Cardiac muscle cell (in vitro differentiated cells and primary cell): ENCODE measurements at places on chromosomes 7 and 10.

GRCh38 chr7:56081626-56082340 is 11.0 kb downstream of the PHKG1 start:
- no peaks in the 10 kb centered on the region for H3K27me3 ChIP-seq
- H3K4me3 ChIP-seq: no peak overlapping the region
- no peak for DNase-seq
- H3K27ac ChIP-seq: no peak overlapping the region

DNA sequence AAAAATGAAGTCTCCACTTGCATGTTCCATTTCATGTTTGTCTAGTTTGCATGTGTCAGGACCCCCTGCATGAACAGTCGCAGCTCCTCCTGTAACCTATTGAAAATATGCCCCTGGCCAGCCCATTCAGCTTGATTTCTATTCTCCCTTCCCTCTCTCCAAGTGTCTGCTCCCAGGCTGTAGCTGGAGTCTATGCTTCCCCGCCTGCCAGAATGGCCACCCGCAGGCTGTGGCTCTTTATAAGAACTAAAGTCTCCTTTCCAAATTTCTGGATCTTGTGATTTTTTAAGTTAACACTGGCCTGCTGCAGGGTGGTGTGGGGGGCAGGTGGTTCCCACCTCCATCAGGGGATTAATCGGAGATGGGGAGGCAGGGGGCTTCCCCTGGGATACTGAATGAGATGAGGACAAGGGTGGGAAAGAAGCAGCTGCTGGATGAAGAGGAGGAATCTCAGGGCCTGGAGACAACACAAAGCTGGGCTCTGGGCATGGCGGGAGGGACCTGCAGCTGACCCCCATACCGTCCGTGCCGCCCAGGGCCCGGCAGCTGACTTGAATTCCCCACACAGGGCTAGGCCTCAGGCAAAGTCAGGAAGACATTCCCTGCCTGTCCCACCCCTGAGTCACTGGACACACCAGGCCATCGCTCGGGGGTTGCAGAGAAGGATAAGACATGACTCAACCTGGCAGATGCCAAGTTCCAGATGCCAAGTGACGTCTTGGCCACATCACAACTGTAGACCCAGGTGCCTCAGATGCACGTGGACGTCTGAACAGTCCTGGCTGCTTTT is 399.5 kb upstream of the FOXK1 start:
- DNase-seq: no peak
- no peaks in the 10 kb centered on the region for H3K36me3 ChIP-seq
- H3K4me1 ChIP-seq: no peaks in the 10 kb centered on the region
- no peak overlapping the region for H3K4me3 ChIP-seq
- no peaks in the 10 kb centered on the region for H3K27me3 ChIP-seq

GRCh38 chr7:101138213-101138870 is 11.4 kb downstream of the SERPINE1 start:
- no peak overlapping the region for H3K27ac ChIP-seq
- H3K4me1 ChIP-seq: peaks cover 4% of the 10 kb centered on the region
- H3K27me3 ChIP-seq: peaks cover 6% of the 10 kb centered on the region
- H3K4me3 ChIP-seq: no peak overlapping the region

DNA sequence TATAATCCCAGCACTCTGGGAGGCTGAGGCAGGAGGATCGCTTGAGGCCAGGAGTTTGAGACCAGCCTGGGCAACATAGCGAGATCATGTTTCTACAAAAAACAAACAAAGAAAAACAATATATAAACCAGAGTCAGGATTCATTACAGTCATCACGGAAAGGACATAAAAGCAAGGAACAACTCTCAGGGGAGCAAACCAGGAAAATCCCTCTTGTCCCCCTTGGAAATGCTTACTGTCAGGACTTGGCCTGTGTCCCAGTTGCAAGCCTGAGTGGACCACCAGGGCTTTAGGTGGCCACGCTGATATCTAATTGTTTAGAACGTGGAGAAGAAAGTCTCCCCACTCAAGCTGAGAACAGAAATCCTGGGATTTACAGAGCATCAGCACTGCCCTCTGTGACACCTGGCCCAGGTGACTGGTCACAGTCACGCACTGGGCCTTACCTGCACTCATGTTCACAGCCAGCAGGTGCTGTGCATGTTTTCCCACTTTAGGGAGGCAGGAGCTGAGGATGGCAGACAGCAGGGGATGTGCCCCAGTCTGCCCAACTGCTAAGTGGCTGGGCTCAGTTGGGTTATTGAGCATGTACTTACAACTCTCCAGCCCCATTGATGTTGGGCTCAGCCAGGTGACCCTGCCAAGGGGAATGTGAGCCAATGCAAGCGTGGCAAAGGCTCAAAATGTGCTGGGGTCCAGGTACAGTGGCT is 60.9 kb downstream of the TMEM130 start:
- DNase-seq: no peak
- no peaks in the 10 kb centered on the region for H3K36me3 ChIP-seq
- H3K4me1 ChIP-seq: no peaks in the 10 kb centered on the region
- no peak overlapping the region for H3K27ac ChIP-seq

DNA sequence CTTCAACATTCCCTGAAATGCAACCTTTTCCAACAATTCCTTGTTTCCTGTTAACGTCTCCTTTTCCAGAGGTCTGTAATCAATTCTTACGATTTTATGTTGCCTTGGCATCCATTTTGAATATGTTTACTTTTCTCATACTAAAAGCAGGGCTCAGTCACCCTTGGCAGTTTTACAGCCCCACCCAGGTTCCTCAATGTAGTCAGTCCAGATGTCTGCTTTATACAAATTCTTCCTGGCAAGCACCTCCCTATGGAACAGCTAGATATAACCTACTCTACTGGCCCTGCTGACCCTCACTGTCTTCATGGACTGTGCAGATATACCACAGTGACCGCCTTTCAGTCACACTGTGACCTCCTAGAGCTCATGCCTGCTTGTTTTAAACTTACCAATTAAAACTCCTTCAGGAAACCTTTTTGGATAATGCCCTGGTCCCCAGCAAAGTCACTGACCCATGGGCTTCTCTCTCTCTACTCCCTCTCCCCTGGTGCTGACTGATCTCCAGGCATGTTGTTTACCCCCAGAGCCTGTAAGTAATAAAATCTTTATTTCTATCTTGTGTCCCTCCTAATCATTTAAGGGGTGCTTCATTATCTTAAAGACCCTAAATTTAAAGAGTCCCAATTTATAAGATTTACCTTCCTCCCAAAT is 147.1 kb upstream of the STEAP1 start:
- H3K36me3 ChIP-seq: no peaks in the 10 kb centered on the region
- no peaks in the 10 kb centered on the region for H3K27me3 ChIP-seq
- no peaks in the 10 kb centered on the region for H3K4me1 ChIP-seq
- H3K27ac ChIP-seq: no peak overlapping the region
- no peak for DNase-seq

DNA sequence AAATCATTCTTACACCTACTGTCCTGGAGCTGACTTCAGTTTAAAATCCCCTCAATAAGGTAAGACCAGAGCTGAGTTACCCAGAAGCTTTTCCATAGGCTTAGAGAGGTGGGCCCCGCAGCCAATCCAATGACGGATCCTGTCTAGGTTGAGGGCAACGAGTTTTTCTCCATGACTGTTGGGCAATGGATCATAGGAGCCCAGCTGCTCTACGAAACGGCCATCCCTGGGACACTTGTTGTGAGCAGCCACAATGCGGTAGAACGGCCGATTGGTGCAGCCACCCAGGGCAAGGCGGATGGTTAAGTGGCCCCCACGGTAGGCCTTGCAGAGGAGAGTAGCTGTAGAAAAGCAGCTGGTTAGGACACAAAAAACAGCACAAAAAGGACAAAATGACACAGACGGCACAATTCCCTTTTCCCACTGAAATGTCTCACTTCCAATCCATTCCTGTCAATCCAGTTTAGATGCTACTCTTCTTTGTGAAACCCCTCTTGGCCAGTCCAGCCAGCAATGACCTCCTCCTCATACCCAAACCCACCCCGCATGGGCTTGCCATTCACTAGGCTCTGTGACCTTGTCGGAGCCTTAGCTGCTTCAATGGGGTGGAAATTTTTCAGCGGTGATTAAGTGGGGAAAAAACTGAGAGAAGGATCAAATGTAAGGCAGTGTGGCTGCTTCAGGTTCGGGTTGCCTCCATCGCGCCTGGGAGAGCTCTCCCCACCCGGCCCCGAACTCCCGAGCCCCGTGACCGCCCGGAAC is 580 bp downstream of the MRPS16 start:
- H3K27me3 ChIP-seq: no peaks in the 10 kb centered on the region
- peak overlapping the region; percentile 95 for H3K27ac ChIP-seq
- H3K36me3 ChIP-seq: peaks cover 10% of the 10 kb centered on the region

DNA sequence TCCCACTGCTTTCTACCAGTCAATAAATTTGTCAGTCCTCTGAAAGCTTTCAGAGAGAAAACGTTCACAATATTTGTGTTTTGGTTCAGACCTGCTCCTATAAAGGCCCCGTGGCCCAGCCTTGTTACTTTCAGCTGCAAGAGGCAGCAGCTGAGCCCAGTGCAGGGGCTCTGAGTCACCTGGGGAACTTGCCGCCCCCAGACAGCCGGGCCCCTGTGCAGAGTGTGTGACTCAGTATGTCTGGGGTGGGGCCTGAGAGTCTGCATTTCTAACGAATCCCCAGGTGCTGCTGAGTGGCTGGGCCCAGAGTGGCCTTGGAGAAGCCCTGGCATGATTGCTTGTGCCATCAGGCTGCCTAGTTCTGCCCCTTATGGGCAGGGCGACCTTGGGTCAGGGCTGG is 303.5 kb downstream of the PAXIP1 start:
- no peaks in the 10 kb centered on the region for H3K36me3 ChIP-seq
- H3K4me3 ChIP-seq: no peak overlapping the region
- no peak for DNase-seq
- H3K27me3 ChIP-seq: no peaks in the 10 kb centered on the region
- no peaks in the 10 kb centered on the region for H3K4me1 ChIP-seq
- H3K27ac ChIP-seq: no peak overlapping the region

DNA sequence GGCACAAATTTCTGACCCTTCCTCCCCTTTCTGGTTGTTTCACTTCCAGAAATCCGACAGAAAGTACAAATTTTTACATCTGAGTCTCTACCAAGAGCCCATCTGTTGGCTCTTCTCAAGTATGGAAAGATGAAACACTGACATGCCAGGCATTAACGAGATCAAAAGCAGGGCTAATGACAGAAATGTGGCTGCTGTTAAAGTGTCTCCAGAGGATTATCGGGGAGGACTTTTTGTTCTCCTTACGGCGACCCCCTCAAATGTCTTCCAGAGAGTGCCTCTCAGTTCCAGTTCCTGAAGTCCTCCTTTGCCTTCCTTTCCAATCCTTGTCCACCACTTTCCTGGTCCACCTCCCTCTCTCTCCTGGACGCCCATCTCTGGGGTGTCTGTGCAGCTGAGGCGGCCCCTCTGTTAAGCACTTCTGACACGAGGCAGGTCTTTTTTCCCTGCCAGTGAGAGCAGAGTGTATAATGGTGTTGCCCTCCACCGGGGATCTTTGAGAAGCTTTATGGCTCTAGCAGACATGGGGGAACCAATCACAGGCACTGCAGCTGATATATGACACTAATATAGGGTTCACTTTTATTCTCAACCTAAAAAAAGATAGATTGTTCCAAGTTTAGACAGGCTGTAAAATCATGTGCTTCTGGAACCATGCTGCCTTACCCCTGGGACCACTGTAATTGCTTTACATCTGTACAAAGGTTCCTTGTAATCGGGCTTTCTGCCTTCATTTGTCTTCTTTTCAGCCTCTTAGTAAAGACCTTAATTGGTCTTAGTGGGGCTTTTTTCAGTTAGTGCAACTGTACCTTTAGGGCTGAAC is 757.1 kb downstream of the AUTS2 start:
- no peaks in the 10 kb centered on the region for H3K4me1 ChIP-seq
- H3K36me3 ChIP-seq: no peaks in the 10 kb centered on the region
- H3K4me3 ChIP-seq: no peak overlapping the region
- DNase-seq: no peak

- peaks cover 6% of the 10 kb centered on the region for H3K36me3 ChIP-seq
- H3K4me1 ChIP-seq: peaks cover 10% of the 10 kb centered on the region
- H3K27me3 ChIP-seq: no peaks in the 10 kb centered on the region
- H3K27ac ChIP-seq: no peak overlapping the region
- no peak overlapping the region for H3K4me3 ChIP-seq
- DNase-seq: no peak
These were observed 52.8 kb downstream of the ABLIM1 start for GRCh38 chr10:114605155-114605797.

DNA sequence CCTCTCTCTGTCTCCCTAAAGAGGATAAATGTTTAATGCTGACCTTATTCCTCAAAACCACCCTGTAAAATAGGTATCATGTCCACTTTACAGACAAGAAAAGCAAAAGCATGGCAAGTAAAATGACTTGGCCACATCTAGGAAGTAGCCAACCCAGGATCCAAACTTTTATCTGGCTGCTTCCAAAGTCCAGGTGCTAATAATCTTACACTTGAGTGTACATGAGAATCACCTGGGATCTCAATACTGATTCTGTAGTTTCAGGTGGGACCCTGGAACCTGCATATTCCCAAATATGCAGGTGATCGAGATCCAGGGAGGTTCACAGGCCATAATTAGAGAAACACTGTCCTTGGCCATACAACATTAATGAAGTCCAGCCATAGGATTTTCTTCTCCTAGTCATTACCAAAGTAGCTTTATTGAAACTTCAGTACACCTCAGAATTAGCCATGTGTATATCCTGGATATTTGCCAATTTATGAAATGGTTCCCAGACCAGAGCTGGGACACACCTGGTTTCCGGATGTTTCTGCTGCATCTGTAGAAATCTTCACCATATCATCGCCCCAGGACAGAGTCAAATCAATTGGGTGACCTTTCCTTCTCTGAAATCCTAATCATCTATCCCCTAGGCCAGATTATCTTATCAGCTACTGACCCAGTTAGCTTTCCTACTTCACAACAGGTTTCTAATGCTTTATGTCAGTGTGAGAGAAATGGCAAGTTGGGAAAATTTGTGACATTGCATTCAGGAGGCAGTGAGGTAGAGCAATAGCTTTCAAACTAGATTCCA is 119.1 kb upstream of the KMT2E start:
- no peak overlapping the region for H3K27ac ChIP-seq
- DNase-seq: no peak
- H3K4me1 ChIP-seq: peaks cover 21% of the 10 kb centered on the region
- H3K4me3 ChIP-seq: no peak overlapping the region
- H3K27me3 ChIP-seq: no peaks in the 10 kb centered on the region
- no peaks in the 10 kb centered on the region for H3K36me3 ChIP-seq

- peak; percentile 97 for DNase-seq
- H3K4me3 ChIP-seq: no peak overlapping the region
- H3K4me1 ChIP-seq: no peaks in the 10 kb centered on the region
- H3K36me3 ChIP-seq: no peaks in the 10 kb centered on the region
- H3K27ac ChIP-seq: no peak overlapping the region
- H3K27me3 ChIP-seq: no peaks in the 10 kb centered on the region
These were observed 294.7 kb upstream of the PITRM1 start for GRCh38 chr10:3467052-3467951.

DNA sequence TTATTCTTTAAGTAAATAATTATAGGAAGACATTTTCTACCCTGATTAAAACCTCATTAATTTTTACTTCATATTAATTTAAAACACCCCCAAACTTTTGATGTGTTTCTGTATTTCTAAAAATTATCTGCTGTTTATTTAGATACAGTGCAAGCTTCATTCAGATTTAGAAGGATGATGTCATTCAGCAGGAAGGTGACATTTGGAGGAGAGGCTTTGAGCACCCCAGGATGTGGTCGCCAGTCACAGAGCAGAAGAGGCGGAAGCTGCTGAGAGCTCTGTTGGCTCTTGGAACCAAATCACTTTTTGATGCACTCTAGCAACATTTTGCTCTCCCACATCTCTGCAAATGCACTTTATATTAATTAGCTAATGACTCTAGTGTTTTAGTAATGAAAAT is 233.9 kb upstream of the CACNA2D1 start:
- no peak overlapping the region for H3K27ac ChIP-seq
- H3K4me3 ChIP-seq: no peak overlapping the region
- no peaks in the 10 kb centered on the region for H3K36me3 ChIP-seq
- peak; percentile 3 for DNase-seq
- no peaks in the 10 kb centered on the region for H3K4me1 ChIP-seq

- H3K27me3 ChIP-seq: peaks cover 66% of the 10 kb centered on the region
- peak overlapping the region; percentile 57 for H3K27ac ChIP-seq
- H3K4me3 ChIP-seq: peak overlapping the region; percentile 86
- no peaks in the 10 kb centered on the region for H3K36me3 ChIP-seq
- peak; percentile 88 for DNase-seq
- peaks cover 20% of the 10 kb centered on the region for H3K4me1 ChIP-seq
These were observed 441 bp downstream of the BMI1 start for GRCh38 chr10:22321156-22321923.
